Activated naive CD4-positive, alpha-beta T cell (primary cell): ENCODE measurements at places on chromosomes 2 and 18.
A peak's percentile ranks its signal among the peaks of the same experiment; 100 is the strongest.

- DNase-seq, result no peak
Measured at GRCh38 chr2:230793572-230794359, 71.0 kb upstream of the ITM2C start.

GRCh38 chr2:99569386-99569785, 79.6 kb upstream of the REV1 start:
- DNase-seq, result no peak

- no peak for DNase-seq
Measured at GRCh38 chr2:101300836-101301235, 7.7 kb downstream of the RNF149 start.

GRCh38 chr2:174245065-174245464, 3.3 kb downstream of the OLA1 start:
- DNase-seq, result no peak

DNA sequence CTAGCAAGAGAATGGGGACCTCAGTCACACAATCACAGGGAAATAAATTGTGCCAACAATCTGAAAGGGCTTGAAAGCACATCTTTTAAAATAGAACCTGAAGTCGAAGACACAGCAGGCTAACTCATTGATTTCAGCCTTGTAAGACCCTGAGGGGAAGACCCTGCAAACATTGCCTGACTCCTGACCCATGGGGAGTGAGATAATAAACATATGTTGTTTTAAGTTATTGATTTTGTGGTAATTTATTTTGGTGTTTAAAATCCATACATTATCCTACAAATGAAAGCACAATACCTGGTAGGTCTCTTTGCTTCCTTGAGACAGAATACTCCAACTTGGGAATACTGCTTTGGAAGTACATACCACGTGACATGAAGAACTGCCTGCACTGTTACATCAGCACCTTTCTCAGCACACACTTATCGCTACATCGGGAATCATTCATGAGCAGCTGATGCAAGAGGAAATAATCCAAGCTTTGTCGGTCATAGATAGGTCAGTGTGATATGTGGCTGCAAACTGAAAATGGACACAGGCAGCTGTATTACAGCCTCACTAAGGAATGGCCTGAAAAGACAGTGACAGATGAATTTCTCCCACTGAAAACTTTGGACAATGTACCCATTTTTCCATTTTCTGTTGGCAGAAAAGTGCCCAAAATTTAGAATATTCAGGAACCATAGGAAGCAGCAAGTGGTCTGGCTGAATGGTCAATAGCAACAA, 494.5 kb upstream of the MAP2 start:
- DNase-seq, result no peak

- DNase-seq, result no peak
Measured at GRCh38 chr2:8102470-8102869, 579.4 kb upstream of the ID2 start.

DNA sequence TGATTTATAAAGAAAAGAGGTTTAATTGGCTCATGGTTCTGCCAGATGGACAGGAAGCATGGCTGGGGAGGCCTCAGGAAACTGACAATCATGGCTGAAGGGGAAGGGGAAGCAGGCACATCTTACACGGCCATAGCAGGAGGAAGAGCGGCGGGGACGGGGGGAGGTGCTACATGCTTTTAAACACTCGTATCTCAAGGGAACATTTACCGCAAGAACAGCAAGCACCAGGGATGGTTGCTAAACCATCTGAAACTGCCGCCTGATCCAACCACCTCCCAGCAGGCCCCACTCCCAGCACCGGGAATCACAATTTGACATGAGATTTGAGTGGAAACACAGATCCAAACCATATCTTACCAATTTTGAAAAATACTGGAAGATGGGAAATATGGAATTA, 362.8 kb downstream of the FBXO15 start:
- DNase-seq, result no peak

- DNase-seq, result peak; percentile 22
Measured at GRCh38 chr2:74876081-74876886, 42.4 kb downstream of the HK2 start.

GRCh38 chr2:39490586-39490985, 53.5 kb upstream of the MAP4K3 start:
- no peak for DNase-seq

DNA sequence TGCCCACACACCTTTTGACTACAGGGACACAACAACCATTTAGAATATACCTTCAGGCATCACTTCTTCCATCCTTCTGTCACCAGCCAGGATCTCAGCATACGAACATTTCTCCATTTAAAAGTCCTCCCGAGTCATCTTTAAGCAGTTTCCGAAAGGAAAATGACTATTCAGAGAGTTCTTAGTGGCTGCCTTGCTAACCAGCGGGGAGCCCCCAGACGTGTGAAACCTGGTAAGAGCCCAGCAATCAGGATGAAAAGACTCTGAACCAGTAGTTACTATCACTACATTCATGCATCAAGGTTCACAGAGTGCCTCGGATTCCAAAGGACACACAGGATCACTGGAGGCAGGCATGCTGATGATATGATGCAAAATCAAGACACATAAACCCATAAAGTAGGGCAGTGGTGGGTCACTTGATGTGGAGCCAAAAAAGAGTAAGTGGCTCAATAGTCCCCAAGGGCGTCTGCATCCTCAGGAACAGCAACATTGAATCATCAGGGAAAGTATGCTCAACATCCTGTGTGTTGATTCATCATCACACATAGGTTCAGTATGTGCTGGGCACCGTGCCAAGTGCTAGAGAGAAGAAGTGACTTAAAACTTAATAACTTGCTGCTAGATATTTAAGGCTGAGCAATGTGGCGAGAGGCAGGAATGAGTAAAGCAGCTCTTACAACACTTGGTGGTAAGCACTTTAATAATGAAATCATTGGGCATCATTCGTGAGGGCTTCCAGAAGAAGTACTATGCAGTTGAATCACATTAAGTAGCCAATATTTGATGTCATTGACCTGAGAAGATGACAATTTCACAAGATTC, 4.4 kb downstream of the CCL20 start:
- peak; percentile 2 for DNase-seq

DNA sequence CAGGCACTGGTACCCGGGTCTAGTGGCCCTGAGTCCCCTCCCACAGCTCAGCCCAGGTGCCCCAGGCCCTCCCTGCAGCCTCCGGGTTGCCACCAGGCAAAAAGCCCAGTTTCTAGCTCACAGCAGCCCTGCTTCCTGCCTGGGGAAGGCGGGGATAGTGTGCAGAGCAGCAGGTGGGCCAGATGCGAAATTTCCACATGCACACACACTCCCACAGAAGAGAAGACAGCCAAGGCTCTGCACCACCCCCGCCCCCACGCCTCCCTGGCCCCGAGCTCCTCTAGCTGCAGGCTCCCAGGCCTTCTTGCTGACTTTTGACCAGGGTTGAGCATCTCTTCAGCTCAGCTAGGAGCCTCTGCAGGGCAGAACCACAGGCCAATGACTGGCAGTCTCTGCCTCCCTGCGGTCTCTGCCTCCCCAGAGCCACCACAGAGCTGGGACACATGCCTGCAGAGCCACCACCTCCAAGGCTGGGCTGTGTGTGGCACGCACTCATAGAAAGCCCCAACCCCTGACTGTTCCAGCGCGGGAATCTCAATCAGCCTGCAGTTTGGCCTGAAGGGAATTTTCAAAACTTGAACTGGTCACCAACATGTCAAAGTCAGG, 7.2 kb downstream of the SLC66A2 start:
- no peak for DNase-seq

GRCh38 chr18:79951545-79952455, at the start of gene SLC66A2:
Gene SLC66A2 (minus strand): TSS chr18:79951653. CDS start chr18:79950926, 727 bp downstream.
- peak; percentile 97 for DNase-seq

DNA sequence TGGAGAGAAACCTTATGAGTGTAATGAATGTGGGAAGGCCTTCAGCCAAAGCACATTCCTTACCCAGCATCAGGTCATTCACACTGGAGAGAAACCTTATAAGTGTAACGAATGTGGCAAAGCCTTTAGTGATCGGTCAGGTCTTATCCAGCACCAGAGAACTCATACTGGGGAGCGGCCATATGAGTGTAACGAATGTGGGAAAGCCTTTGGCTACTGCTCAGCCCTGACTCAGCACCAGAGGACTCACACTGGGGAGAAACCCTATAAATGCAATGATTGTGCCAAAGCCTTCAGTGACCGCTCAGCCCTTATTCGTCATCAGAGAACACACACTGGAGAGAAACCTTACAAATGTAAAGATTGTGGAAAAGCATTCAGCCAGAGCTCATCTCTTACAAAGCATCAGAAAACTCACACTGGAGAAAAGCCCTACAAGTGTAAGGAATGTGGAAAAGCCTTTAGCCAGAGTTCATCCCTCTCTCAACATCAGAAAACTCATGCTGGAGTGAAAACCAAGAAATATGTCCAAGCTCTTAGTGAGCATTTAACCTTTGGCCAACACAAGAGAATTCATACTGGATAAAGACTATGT, 7.8 kb downstream of the ZNF892 start:
- no peak for DNase-seq

DNA sequence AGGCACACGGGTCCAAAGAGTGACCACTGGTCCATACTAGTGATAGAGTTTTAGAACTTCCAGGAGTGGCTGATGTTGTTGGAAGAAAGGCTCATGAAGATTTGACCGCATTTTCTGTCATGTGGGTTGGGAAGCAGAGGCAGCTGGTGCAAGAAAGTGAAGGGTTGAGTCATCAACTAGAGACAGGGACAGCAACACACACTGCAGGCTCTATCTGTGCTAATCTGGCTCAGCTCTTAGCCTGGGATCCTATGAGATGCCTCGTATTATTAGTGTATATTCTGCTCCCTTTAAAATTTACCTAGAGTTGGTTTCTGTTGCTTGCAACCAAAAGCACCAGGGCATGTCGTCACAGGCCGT, 2.5 kb upstream of the SH3RF3 start:
- no peak for DNase-seq

GRCh38 chr18:7904529-7904928, 337.4 kb downstream of the PTPRM start:
- no peak for DNase-seq

- no peak for DNase-seq
Measured at GRCh38 chr2:10538224-10538894, 90.2 kb upstream of the ODC1 start.

- DNase-seq, result no peak
Measured at GRCh38 chr18:49023938-49024803, 73.4 kb upstream of the SMAD7 start.

DNA sequence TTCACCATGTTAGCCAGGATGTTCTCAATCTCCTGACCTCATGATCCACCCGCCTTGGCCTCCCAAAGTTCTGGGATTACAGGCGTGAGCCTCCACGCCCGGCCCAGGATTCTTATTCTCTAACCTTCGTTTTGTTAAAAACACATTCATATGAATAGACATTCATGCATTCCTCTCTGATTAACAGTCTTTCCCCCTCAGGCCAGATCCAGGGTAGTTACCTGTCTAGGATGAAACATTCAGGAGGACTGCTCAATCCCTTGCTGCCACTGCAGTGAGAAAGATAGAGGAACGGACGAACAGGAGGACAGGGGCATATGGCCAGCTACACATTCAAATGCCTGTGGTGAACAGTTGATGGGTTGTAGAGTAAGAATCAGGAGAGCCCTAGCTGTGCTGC, 39.6 kb upstream of the EPC2 start:
- DNase-seq, result no peak

- no peak for DNase-seq
Measured at GRCh38 chr18:3016585-3017297, 3.8 kb upstream of the LPIN2 start.

DNA sequence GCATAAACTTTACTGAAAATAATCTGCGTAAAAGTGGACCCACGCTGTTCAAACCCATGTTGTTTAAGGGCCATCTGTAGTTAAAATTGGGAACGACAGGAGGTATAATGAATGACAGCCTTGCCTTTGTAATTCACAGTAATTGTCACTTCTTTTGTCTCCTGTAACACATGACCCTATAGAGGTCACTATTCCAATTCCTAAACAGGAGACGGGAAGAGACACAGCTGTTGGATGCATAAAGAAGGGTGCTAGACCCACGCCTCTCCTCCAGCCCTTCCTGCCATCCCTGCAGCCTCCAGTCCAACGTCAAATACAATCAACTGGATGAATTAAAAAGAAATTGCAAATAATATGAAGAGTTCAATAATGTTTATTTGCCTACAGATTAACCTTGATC, 63.1 kb upstream of the NFATC1 start:
- no peak for DNase-seq

GRCh38 chr18:55455938-55456337, 132.1 kb downstream of the TCF4 start:
- no peak for DNase-seq

DNA sequence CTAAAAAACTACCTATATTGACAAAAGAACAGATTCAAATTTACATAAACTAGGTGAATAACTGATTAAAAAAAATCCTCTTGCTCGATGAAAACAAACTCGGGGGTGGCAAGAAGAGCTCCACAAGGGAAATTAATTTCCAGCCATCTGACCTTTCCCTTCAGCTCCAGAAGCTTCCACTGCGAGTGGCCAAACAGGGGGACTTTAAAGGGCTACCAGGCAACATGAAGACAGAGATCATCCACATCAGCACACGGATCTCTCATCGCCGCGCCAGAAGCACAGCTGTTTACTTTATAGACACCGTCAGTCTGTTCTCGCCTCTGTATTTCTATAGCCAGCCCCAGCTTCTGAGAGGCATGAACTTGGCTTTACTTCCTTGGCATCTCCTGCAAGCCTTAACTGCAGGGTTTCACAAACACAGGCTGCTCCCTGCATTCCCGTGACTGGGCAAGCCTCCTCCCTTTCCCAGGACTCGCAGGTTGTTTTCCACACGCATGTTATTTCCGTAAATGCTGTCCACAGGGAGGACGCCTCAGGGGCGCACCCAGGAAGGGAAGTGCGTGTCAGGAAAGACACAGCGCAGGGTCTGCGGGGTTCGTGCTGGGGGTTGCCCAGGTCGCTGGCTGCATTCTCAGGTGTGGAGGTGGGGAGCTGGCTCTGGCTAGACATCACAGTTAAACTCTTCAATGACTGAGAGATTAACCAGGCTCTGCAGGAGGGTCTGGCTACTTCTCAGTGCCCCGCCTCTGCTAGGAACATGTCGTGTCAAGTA, 85.0 kb downstream of the USP40 start:
- no peak for DNase-seq

GRCh38 chr18:22658318-22658717, 240.6 kb upstream of the CTAGE1 start:
- DNase-seq, result no peak

DNA sequence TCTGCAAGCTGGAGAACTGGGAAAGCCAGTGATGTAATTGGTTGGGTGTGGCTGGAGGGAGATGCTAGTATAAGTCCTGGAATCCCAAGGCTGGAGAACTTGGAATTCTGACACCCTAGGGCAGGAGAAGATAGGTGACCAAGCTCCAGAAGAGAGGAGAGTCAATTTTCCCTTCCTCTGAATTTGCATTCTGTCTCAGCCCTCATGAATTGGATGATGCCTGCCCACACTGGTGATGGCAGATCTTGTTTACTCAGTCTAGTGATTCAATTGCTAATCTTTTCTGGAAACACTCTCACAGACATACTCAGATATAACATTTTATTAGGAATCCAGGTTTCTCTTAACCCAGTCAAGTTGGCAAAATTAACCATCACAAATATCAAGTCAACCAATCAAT, 287.2 kb downstream of the RDH14 start:
- DNase-seq, result no peak

DNA sequence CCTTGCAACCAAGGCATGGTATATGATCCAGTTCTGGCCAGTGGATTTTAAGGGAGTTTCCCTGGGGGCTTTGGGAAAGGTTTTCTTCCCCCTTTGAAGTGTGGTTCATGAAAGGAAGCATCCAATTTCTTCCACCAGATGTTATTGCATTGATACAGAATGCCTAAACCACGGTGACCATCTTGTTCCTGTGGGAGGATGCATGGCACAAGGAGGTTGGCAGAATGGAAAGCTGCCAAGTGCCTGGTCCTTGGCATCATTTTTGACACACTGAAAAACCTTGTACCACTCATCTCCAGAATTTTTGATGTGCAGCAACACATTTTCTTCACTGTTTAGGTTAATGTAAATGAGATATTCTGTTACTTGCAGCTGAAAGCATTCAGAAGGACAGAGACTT, 55.2 kb upstream of the CXCR4 start:
- no peak for DNase-seq
